ENCODE measurements at places on chromosomes 16 and 17.

GRCh38 chr16:31710880-31711279 lies 162.7 kb upstream of the ZNF267 start:
- DNase-seq = no peak

- DNase-seq = no peak
Observed at GRCh38 chr16:65938083-65938482, 428.4 kb upstream of the CDH5 start.

- DNase-seq = no peak
Observed at GRCh38 chr16:50844840-50845239, 103.0 kb downstream of the CYLD start.

DNA sequence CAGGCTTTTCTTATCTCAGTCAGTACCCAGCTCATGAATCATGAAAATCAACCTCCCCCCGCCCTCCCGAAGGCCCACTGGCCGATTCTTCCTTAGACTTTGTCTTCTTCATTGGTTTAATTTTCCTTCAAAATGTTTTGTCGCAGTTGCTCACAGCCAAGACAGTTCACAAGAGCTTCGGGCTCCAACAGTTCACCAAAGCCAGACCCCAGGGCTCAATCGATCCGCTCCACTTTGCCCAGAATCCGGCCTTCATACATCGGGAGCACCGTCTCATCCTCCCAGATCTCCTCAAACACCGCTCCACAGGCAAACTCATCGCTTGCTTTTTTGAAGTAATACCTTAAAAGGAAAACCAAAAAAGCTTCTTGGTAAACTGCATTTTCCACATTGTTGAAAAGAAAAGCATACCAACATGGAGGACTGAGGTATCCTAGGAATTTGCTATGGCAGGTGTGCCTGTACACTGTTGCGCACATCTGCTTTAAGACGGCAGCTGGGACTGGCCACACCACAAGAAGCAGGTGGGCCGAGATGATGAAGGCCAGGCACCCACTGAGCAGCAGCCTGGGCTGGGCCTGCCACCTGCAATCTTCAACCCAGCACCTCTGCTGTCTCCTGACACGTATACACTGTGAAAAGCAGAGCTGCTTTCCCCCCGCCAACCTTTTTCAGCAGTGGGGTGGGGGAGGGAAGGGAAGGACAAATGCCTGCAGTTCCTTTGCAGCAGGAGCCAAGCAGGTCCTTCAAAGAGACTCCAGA lies 31.5 kb downstream of the AXIN2 start:
- no peak for DNase-seq

- DNase-seq = peak; percentile 58
Observed at GRCh38 chr17:50640686-50641351, 6.1 kb downstream of the ABCC3 start.

GRCh38 chr17:69228018-69228417 lies 606 bp downstream of the ABCA10 start:
- no peak for DNase-seq

DNA sequence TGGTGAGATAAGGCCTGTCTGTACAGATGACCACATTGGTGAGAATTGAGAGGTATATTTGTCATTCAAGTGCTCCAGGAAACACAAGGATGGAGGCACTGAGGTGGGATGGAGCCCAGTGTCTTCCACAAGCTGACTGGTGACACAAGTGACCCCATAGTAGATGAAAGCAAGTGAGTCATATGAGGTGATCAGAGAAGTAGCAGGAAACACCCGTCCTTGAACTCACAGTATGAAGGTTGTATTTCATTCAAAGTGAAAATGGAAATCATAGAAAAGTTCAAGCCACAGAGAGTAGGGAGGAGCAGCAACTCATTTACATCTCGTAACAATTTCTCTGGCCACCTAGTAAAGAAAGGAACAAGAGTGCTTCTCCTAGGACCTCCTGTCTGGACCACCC lies 609.8 kb downstream of the HS3ST4 start:
- DNase-seq = no peak

DNA sequence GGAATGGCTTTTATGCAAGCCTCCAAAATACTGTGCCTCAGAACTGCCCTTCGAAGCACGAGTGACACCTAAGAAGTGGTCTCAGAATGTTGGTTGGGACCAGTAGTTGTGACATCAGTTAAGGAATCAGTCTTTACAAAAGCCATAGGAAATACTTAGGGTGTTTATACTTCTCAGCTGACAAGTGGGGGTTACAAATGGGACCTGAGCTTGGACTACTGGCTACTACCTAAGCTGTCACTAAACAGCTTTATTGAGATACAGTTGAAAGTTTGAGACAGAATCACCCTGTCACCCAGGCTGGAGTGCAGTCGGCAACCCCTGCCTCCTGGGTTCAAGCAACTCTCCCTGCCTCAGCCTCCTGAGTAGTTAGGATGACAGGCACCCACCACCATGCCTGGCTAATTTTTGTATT lies 5.0 kb downstream of the RPL19 start:
- DNase-seq = no peak

Data from EH (cell line).